Cortex of kidney (tissue), 1 donor: ENCODE measurements at places on chromosomes 3 and 15.

DNA sequence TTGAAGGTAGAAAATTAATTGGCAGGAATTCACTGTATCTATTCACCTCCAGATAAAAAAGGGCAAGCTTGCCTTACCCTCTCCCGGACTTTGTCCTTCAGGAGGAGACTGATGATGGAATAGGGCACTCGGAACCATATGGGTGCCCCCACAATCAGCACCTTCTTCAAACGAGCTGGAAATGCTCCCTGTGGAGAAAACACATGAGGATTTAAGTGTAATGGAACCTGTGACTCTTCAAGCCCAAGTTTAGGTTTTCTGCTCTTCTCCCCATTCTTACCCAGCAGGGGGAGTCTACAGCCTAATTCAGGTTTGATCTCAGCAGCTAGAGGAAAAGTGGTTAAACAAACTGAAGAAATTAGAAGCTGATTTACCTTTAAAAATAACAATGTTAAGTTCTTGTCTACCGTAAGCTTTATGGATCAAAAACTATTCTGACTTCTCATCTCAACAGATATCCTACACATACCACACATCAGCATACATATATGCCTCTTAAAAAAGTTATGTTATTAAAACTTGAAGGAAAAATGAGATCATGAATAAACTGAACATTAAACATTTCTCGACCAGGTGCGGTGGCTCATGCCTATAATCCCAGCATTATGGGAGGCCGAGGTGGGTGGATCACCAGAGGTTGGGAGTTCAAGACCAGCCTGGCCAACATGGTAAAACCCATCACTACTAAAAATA, 57.5 kb upstream of the SIN3A start:
- no peak for DNase-seq

- no peak for DNase-seq
Observed at GRCh38 chr3:36575241-36575640, 189.1 kb downstream of the DCLK3 start.

GRCh38 chr3:34073111-34073510, 274.7 kb downstream of the PDCD6IP start:
- DNase-seq: no peak

DNA sequence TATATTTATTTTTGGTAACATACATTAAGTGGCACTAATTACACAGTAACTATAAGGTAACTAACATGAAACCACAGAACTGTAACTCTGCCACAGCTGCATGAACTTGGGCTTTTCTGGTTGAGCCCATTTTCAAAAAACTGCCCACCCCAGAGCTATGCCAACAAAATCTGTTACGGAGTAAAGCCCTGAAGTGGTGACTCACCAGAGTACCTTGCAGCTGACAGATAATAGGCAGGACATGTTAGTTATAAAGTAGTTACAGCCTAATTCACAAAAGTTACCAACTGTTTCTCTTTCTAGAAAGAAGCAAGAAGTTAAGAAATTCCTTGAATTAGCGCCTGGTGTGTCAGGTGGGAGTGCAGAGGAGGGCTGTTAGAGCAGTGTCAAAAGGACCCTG, 1.5 kb upstream of the GPX1 start:
- no peak for DNase-seq

DNA sequence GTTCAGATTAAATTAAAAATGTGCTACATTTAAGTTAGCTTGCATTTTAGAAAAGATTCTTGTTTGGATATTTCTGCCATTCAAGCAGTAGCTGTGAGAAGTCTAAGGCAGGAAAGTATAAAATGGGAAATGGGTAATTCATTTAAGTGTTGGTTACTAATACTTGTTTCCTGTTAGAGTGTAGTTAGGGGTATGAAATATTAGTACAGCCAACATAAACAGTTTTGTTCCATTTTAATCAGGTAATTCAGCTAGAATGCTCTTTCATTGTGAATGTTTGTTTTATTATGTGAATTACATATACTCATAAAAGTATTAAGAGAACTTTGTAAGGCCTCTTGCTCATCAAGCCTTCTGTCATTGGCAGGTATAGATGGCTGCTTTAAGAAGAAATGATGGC, 19.9 kb downstream of the TATDN2 start:
- DNase-seq: no peak

- DNase-seq: no peak
Observed at GRCh38 chr3:65048151-65048550, 360.4 kb upstream of the ADAMTS9 start.

- DNase-seq: no peak
Observed at GRCh38 chr15:39417366-39418134, 163.3 kb upstream of the THBS1 start.

DNA sequence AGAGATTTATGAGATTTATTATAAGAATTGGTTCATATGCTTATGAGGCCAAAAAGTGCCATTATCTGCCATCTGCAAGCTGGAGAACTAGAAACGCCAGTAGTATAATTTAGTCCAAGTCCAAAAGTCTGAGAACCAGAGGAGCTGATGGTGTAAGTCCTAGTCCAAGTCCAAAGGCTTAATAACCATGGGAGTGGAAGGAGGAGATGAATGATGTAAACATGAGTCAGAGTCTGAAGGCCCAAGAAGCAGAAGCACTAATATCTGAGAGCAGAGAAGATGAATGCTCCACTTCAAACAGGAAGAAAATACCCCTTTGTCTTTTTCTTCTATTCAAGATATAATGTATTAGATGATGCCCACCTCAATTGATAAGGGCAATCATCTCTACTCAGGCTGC, 185.7 kb downstream of the CGGBP1 start:
- DNase-seq: no peak

- no peak for DNase-seq
Observed at GRCh38 chr3:37862219-37862902, 681 bp downstream of the CTDSPL start.

DNA sequence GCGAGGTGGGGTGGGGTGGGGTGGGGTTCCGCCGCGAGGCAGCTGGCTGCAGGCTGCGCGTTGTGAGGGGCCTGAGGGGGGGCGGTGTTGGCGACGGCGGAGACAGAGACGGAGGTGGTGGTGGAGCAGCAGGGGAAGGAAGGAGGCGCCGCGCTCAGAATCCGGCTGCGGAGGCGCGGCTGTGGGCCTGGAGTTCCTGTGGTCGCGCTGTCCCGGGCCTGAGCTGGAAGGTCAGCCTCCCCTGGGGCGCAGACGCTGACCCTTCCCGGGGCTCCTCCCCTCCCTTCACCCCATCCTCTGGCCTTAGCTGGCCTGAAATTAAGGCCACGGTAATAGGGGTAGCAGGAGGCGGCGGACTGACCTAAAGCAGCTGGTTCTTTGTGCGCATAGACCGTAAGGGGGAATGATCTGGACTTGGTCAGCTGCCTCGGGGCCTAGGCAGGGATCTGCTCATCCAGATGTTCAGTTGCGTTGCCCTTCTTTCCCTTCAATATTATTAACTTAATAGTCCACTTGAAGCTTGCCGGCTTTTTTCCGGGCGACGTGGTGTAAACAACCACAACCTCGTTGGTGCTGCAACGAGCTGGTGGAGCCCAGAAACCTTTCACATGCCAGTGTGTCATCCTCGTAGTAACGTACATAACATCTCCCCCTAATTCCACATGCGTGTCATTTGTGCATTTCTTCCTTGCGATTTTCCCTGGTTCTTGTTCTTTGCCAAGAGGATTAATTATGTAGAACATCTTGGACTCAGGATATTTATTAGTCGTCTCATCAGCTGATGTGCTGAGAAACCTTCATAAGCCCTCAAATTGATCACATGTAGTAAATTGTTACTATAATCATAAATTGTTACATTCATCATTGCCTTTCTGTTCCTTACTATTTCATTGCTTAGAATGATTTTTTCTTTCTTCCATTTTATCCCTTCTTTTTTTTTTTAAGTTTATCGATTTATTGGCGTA, 626 bp downstream of the SEC62 start:
- no peak for DNase-seq

DNA sequence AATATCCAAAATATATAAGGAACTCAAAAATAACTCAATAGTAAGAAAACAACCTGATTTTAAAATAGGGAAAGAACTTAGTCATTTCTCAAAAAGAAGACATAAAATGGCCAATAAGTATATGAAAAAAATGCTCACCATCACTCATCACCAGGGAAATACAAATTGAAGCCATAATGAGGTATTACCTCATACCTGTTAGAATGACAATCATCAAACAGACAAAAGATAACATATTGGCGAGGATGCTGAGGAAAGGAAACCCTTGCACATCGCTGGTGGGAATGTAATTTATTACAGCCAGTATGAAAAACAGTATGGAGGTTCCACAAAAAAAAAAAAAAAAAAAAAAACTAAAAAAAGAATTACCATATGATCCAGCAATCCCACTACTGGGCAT, 38.2 kb downstream of the KPNA1 start:
- no peak for DNase-seq

- DNase-seq: peak; percentile 90
Observed at GRCh38 chr3:168095611-168096209, at the start of gene GOLIM4. TSS of gene GOLIM4 (minus strand) at chr3:168095924. CDS start at chr3:168095285, 639 bp downstream.
